Breast epithelium (tissue), 4 donors: ENCODE measurements at places on chromosomes 5 and 9.

DNA sequence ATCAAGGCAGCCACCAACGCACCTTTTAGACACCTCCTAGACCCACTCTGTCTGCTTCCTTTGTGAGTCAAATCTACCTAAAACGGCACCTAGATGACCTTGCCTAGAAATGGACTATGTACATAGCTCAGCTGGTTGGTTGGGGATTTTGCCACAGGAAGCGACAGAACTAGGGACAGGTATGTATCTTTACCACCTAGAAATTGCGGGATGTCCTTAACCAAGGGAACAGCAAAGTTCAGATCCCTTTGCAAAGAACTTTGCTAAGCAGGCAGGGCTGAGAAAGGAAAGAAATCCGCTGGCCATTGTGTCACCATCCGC is 2.0 kb upstream of the ENC1 start:
- no peak for DNase-seq

GRCh38 chr5:13529300-13529699 is 415.2 kb downstream of the DNAH5 start:
- no peak for DNase-seq

GRCh38 chr5:122054266-122054665 is 23.8 kb downstream of the LOX start:
- DNase-seq: no peak

GRCh38 chr5:66793049-66793448 is 196.9 kb downstream of the MAST4 start:
- no peak for DNase-seq

GRCh38 chr5:31283326-31283725 is 89.8 kb downstream of the CDH6 start:
- DNase-seq: no peak

- no peak for DNase-seq
Measured at GRCh38 chr9:69444021-69444420, 119.0 kb downstream of the ENTREP1 start.

- no peak for DNase-seq
Measured at GRCh38 chr9:38107405-38107804, 38.4 kb upstream of the SHB start.

- DNase-seq: no peak
Measured at GRCh38 chr5:132472431-132472830, 18.1 kb downstream of the IRF1 start.

- DNase-seq: no peak
Measured at GRCh38 chr5:171946000-171946781, 60.2 kb downstream of the FBXW11 start.

- no peak for DNase-seq
Measured at GRCh38 chr5:24145806-24146205, 499.0 kb downstream of the CDH10 start.

DNA sequence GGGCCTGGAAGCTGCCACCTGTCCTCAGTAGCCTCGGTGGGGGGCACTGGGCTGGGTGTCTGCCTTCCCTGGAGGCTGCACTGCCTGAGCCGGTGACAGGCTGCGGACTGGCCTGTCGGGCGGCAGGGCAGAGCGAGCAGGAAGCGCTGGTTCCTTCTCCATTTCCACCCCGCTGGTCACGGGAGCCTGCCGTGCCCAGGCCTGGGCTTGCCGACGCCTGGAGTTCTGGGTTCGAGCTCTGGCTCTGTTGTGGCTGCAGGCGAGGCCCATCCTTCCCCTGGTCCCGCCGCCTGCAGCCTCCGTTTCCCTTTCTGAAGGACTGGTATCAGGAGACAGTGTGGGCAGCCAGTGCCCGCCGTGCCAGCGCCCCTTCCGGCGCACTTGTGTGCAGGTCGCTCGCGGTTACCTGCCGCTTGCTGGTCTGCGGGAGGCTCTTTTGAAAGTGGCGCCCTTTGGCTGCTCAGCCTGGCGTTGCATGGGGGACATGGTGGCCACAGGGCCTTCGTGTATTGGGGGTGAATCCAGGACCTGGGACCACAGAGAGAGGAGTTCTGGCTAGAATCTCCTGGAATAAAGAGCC is 34.0 kb downstream of the RXRA start:
- no peak for DNase-seq

DNA sequence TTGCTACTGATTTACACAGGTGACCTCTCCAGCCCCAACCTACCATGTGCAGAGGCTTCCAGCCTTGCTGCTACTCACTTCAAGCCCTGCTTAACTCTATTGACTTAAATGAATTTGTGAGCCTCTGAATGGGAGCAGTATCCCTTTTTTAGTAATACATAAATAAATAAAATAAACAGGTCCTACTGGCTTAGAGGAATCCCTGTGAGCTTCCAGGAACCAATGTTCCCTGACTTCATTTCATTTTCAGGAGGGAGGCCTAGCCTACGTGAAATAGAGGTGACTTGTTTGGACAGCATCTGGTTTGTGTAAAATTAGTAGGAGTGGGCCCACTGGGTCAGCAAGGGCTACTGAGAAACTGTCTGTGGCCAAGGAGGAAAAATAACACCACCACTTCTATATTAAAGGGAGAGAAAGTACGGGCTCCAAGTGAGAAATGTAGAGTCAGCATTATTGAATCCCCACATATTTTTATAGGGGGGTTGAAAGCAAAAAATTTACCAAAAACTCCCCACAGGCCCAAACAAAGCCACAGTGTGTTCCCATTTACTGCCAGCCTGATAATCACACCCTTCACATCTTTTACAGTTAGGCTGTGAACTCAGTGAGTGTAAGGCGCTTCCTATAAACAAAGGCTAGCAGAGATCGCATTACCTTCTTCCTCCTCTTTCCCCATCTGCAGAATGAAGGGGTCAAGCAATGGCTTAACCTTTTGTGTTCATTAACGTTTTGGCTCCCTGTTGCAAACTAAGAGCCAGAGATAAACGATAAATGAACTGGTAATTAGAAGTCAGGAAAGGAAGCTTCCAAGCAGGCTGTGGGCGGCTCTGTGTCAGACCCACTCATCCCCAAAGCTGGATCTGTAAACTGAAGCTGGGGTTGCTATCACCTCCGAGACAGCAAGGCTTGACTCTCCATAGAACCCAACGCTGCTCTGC is 138.8 kb upstream of the LIFR start:
- no peak for DNase-seq

DNA sequence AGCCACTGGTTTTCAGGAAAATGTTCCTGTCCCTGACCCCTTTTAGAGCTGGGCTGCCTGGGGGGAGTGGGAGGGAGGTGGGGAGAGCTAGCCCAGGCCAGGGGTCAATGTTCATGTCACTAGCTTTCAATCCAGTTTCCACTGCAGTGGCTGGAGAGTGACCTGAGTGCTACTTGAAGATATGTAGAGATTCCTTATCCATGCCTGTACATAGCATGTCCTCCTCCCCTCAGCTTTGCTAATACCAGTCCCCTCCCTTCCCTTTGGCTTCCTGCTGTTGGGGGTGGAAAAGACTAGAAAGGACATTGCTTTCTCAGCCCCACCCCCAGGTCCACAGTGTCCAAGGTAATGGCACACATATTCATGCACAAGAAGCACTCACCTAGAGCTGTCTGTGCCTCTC is 7.8 kb downstream of the DNAJB5 start:
- no peak for DNase-seq
